ENCODE measurements at places on chromosomes 12 and 14.

DNA sequence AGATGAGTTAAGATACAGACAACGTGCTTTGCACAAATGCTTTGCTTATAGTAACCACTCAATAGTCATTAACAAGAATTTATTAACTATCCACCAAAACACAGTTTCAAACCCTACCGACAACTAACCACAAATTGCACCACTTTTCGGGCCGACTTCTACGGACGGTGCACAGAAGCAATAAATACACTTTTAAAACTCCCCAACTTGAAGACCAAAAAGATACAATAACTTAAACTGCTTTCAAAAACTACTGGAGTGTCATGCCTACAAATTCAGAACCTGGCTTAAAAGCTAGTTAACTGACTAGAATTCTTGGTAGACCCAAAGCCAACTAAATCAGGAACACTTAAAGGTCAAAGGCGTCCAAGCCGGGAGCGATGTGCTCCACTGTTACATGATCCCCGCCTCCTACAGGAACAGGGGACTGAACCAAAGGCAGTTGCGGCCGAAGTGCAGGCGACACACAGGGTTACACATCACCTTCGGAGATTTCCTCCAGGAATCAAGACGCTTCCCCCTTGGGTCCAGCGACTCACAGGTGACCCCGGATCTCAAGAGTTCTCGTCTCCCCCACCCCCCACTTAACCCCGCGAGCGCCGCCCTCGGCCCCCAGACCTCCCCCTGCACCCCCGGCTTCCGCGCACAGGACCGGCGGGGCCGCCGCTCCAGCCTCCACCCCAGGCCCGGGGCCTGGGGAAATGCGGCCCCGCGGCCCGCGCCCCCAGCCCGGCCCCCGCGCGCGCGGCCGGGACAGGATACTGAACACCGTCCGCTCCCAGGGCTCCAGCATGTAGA, 507 bp downstream of the SPTSSA start:
- peak; percentile 37 for DNase-seq

GRCh38 chr12:52865090-52865944, 16.5 kb upstream of the KRT78 start:
- DNase-seq: no peak

DNA sequence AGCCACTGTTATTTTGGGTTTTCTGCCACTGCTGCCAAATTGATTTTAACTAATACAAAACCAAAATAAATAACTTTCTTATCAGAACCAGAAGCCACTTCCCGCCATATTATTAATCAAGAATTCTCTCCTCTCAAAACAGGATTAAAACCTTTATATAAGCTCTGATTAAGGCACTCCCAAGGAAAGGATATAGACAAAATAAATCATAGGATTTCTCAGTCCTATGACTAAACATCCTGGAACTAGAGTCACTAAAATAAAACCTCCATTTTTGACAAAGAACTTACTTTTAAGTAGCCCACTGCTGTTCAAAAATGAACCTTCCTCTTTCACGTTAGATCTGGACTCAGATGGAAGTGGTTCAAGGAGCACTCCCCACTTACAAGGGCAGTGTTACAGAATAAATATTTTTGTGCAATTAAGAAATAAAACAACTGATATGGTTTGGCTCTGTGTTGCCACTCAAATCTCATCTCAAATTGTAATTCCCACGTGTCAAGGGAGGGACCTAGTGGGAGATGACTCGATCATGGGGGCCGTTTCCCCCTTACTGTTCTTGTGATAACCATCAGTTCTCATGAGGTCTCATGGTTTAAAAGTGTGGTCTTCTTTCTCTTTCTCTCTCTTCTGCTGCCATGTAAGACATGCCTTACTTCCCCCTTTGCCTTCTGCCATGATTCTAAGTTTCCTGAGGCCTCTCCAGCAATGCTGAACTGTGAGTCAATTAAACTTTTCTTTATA, 26.4 kb downstream of the GXYLT1 start:
- DNase-seq: no peak

GRCh38 chr12:56728139-56728861, 3.2 kb upstream of the NACA start:
- DNase-seq: no peak

- DNase-seq: peak; percentile 39
Measured at GRCh38 chr14:95507701-95508103, 8.7 kb downstream of the SYNE3 start.
